ENCODE measurements at places on chromosomes 1 and 21.

DNA sequence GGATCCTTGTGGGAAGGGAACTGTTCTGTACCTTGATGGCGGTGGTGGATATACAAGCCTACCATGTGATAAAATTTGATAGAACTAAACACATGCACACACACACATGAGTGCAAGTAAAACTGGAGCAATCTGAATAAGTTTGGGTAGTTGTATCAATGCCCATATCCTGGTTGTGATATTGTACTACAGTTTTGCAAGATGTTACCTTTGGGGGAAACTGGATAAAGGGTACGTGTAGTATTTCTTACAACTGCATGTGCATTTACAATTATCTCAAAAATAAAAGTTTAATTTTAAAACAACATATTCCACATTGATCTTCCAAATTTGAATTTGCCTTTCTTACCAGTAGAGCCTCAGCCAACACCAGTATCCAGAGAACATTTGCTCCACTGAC lies 99.6 kb downstream of the DTL start:
- no peak for DNase-seq

- no peak for DNase-seq
These were observed 27.5 kb upstream of the TMEM54 start for GRCh38 chr1:32928715-32929114.

DNA sequence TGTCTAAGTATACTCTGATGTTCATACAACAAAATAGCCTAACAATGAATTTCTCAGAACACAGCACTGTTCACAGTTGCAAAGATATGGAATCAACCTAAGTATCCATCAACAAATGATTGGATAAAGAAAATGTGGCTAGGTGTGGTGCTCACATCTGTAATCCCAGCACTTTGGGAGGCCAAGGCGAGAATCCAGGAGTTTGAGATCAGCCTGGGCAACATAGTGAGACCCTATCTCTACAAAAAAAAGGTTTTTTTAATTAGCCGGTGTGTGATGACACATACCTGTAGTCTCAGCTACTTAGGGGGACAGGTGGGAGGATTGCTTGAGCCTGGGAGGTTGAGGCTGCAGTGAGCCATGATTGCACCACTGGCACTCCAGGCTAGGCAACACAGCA lies 10.7 kb downstream of the IFNAR2 start:
- DNase-seq: no peak

DNA sequence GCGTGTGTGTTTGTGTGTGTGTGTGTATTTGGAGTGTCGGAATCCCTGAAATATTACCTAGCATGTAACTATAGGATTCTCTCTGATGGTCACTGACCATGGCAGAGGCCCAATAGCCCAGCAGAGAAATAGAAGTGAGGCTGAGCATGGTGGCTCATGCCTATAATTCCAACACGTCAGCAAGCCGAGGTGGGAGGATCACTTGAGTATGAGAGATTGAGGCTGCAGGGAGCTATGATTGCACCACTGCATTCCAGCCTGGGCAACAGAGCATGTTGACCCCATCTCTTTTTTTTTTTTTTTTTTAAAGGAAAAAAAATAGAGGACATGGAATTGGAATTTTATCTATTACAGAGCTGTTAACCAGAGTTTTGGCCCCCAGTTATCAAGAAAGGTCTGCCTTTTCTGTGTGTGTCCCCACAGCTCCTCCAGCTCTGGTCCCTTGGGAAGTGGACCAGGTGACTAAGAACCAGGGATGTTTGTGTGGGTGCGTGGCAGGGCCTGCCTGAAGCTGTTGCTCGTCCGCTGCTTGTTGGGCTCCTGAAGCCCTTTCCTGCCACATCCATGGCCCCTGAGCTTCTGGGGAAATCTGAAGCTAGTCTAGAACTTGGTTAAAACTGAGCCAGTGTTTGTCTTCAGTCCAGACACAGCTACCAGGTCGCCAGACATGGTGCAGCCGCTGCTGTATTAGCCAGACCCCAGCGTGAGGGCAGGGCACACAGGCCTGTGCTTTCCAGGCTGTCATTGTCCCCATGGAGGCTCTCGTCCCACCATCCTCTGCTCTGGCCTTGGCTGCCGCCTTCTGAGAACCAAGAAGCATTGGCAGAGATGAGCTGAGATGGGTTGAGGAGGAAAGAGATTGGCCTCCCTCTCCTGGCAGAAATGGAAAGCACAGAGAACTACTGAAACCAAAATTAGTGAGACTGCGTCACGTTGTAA lies 25.5 kb downstream of the CAPN9 start:
- peak; percentile 44 for DNase-seq

- DNase-seq: no peak
These were observed 41.1 kb downstream of the TNFSF18 start for GRCh38 chr1:173009597-173009996.

GRCh38 chr21:36798491-36798890 lies 99.6 kb downstream of the SIM2 start:
- DNase-seq: no peak

DNA sequence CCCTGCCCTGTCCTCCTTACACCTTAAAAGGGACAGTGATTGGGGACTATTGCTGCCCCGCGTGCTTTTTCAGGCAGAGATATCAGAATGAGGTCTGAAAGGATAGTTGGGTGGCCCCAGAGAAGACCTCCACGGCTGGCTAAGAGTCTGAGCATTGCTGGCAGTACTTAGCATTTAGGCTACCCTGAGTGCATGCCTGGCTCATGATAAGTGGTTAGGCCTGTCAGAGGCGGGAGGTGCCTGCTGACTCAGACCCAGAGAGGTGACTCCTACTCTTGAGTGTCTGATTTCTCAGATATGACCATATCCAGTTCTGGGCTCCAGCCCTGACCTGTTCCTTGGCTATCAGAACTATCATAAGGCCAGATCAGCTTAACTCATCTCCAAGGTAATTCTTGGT lies 213.7 kb downstream of the PBX1 start:
- DNase-seq: peak; percentile 89

DNA sequence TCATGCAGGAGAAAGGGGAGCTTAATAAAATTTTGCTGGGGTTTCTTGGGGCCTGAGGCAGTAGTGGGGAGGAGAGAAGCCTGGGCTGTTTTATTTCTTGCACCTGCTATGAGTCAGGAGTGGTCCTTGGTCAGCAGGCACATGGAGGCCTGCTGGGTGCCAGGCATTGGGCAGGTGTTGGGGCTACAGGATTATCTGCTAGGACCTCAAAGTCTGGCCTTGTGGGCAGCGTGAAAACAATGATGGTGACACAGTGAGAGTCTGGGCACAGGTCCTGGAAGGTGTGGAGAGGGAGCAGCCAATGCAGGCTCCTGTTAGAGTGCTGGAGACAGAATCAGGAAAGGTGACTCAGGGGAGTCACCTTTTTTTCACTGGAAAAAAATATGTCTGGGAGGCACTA lies 17.2 kb downstream of the ROR1 start:
- DNase-seq: no peak

DNA sequence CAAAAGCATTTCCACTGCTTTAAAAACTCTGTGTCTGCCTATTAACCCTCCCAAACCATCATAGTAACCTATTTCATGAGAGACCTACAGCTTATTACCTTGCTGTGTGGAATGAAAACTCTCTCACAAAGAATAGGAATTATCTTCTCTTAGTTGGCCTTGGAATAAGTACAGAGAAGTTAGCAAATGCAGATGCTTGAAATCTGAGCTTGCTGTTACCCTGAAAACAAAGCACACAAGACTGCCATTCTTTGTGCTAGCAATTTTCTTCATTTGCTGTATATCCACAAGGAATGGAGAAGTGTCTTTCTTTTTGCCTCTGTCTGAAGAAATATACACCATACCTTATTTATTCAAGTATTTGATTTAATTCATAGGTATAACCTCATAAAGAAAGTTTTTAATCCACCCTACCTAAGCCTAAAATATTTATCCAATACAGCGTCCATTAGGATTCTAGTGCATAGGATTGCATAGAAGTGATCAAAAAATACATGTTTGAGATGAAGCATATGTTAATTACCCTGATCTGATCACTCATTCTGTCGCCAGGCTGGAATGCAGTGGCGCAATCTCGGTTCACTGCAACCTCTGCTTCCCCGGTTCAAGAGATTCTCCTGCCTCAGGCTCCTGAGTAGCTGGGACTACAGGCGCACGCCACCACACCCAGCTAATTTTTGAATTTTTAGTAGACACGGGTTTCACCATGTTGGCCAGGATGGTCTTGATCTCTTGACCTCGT lies 451.1 kb downstream of the LTN1 start:
- no peak for DNase-seq

GRCh38 chr1:109546311-109547109 lies 1.9 kb upstream of the GNAI3 start:
- DNase-seq: peak; percentile 79

DNA sequence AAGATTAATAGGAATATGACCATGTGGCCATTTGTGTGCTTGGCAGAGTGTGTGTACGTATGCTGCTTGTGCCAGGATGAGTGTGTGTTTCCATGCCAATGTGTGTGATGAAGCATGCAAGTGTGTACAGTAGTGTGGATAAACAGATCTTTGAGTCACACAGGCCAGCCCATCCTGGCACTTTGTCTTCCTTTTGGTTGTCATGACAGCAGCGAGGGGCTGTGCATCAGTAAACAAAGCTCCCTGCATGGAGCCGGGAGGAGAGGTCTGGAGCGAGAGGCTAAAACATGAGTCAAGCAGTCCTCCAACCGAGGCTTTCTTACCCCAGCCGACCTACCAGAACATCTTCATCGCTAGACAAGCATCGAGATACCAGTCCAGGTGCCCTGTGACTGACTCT lies 221.2 kb downstream of the CACNA1E start:
- no peak for DNase-seq

- peak; percentile 29 for DNase-seq
These were observed 39.6 kb downstream of the NUF2 start for GRCh38 chr1:163361123-163361934.

GRCh38 chr1:244970744-244971551 lies 106.6 kb upstream of the HNRNPU start:
- DNase-seq: no peak

DNA sequence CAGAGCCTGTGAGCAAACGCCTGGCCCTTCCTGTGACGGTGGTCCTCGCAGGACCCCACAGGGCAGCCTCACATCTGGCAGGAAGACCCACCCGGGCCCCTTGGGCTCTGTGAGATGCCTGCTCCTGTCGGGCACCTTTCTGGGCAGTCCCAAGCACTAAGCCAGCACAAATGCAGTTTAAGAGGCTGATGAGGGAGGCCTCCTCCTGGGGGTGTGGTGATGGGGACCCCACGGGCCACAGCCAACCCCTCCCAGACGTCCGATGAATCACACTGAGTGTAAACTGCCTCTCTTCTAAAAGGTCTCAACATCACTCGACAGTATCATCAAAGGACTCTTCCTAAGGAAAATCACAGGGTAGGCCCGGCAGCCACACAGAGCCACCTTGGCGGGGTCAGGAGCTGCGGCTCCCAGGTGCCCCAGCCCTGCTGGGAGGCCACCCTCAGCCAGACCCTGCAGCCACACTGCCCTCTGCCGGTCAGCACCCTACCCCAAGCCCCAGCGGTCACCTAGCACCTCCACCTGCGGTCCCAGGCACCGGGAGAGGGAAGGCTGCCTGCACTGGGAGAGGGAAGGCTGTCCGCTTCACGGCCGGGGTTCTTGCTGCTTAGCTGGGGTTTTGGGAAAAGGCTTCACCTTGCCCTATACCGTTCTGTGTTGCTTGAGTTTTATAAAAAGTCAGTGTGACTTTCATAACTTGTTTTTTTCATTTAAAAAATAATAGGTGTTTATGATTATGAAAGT lies 3.9 kb upstream of the PRKCZ start:
- DNase-seq: peak; percentile 52

DNA sequence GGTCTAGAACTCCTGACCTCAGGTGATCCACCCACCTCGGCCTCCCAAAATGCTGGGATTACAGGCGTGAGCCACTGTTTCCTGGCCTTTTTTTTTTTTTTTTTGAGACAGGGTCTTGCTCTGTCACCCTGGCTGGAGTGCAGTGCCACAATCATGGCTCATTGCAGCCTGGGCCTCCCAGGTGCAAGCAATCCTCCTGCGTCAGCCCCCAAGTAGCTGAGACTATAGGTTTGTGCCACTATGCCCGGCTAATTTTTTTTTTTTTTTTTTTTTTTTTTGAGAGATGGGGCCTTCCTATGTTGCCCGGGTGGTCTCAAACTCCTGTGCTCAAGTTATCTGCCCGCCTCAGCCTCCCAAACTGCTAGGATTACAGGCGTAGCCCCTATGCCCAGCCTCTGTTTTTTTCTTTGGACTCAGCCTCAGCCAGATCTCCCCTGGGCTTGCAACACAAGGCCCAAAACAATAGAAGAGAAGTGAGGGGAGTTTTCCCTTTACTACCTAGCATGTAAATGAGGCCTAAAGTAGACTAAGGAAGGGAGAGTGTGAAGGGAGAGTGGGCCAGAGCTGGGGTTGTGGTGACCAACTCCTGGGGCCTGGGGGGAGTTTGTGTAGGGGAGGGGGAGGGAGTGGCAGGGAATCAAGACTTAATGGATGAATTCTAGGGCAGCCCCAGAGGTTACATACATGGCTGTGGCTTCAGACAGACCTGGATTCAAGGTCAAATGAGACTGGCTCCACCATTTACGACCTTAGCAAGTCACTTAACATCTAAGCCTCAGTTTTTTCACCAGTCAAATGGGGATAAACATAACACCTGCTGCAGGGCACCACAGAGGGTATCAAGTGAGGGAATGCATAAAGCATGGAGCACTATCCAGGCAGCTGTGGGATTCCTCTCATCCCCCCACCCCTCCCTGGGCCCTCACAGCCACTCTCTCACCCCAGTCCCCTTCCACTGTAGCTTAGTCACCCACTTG lies 1.6 kb upstream of the CD52 start:
- DNase-seq: no peak

DNA sequence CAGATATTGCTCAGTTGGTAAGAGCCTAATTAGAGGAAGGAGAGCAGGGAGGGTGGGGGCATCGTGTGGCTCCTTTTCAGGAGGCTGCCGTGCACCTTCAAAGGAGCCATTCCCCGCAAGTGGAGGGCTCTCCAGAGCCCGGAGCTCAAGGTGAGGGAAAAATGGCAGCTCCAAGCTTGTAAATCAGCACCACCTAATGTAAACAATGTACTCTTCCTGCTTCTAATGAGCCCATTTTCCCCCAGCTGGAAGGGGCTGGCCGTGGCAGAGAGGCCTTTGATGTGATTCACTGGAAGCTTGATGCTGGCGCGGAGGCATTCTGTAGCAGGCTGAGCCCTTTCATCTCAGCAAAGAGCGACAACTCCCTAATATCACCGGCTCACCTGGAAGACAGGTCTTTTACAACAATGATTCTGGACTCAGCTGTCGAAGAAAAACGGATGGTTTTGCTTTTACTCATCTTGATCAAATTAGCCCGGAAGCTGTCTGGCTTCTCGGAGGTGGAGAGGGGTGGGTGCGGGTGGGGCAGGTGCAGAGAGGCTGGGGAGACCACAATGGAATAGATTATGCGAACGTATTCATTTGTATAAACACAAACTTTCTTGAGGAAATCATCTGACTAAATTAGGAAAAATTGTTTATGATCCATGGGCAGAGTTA lies 112.5 kb downstream of the RRAGC start:
- no peak for DNase-seq

DNA sequence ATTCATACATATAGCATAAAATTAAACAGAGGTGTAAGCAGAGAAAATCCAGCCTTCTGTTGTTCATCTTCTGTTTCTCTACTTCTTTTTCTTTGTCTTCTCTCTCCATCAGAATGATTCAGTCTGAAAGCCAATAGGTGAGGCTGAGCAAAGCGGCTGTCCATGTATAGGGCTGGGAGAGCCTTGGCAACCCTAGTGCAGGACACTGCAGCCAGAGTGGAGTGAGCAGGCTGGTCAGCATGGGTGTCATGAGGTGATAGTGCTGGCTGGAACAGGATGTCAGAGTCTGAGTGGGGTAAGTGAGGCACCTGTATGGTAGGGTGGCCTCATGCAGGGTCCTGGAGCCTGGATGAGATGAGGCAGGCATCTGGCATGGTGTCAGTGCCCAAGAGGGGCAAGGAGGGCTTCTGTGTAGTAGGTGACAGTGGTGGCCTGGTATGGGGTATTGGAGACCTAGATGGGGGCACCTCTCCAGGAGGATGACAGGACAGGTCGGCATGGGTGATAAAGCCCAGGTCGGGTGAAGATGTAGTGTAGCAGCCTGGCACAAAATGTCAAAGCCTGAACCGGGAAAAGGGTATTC lies 45.5 kb upstream of the GTF2B start:
- no peak for DNase-seq
